ENCODE measurements at places on chromosomes 1 and 21.

DNA sequence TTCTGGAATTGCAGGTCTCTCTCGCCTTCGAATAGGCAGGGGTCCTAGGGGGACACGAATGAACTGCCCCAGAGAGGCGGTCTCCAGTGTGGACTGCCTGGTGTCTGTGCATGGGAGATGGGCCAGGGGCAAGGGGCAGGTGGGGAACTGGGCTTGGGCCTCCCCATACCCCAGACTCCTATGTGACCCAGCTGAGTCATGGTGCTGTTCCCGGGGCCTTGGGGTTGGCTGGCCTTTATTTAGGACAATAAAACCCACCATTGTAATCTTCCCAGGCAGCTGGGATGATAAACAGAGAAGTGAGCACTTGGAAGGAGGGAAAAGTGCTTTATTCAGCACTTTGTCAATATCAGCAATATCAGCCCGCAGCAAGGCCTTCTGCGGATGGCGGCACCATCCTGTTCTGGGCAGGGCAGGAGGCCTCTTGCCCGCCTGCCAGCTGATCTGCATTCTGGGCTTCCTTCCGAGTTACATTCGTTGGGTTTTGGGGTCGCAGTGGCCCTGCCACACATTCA is 209.0 kb upstream of the TMEM51 start:
- DNase-seq = no peak

DNA sequence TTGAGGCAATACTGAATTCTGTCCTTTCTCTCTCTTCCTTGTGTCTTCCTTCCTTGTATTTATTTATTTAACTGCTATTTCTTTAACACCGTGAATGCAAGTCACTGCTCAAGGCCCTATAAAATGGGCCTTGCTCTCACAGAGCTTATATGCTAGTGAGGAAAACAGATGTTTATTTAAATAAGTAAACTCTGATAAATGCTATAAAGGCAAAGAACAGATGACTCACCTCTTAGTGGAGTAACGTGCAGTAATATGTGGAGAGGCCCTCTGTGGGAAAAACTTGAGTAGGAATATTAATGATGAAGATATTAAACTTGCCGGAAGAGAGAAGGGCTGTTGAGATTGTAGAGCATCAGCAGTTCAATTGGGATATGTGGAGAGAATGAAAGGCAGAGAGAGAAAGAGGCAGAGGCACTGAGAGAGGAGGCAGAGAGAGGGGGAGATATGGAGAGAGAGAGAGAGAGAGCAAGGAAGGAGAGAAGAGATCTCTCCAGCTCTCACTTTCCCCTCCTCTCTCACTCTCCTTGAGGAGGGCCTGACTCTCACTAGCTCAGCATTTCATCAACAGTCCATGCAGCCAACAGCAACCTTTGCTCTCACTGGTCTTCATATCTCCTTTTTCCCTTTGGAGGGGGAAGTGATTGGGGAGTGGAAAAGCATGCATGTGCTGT is 322.2 kb downstream of the LMX1A start:
- DNase-seq = no peak

- DNase-seq = no peak
Observed at GRCh38 chr1:118989006-118989815, 1.1 kb upstream of the TBX15 start.

DNA sequence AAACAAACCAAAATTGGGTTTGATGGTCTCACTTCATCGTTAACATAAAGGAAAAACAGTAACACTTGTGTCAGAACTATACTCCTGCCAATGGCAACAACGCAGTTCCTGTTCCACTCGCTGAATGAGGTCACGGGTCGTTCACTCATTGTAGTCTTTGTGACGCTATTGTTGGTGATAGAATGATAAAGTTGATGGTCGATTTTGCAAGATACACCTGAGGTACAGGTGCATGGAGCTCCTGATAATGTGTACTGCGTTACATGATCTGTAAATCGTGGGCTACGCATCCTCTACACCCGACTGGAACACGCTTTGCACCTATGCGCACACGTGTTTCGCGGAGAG is 391 bp upstream of the CENPS start:
- DNase-seq = no peak

- DNase-seq = no peak
Observed at GRCh38 chr21:46253610-46254124, 25.1 kb upstream of the LSS start.

GRCh38 chr1:219676012-219676765 is 63.3 kb upstream of the ZC3H11B start:
- no peak for DNase-seq

Measured in activated gamma-delta T cell treated with Interleukin-2 at 50 U/mL for 16 hours (primary cell).